ENCODE measurements at places on chromosomes 2 and 18. TPM values are rescaled to one million over a fixed set of nuclear protein-coding genes. Genes with fewer than 3 reads are reported as not detected.

The TMX3 gene
- total RNA-seq: 111 TPM

The BCS1L gene
- 30.9 TPM for total RNA-seq

The BOLL gene
- not detected for total RNA-seq

The TET3 gene
- total RNA-seq: 2.9 TPM

The BABAM2 gene
- 35.2 TPM for total RNA-seq

The CTLA4 gene
- total RNA-seq: not detected

The ASPRV1 gene
- under 0.01 TPM for total RNA-seq

The ABCG8 gene
- total RNA-seq: not detected

The ADGRF3 gene
- total RNA-seq: under 0.01 TPM

The SCYGR4 gene
- not detected for total RNA-seq

The EFR3B gene
- 0.76 TPM for total RNA-seq

The NT5C1B gene
- not detected for total RNA-seq

The ZNF516 gene
- total RNA-seq: 29.4 TPM

The MOGAT1 gene
- not detected for total RNA-seq

The CIB4 gene
- not detected for total RNA-seq

The GPR155 gene
- total RNA-seq: 3.4 TPM

The SIX2 gene
- total RNA-seq: not detected

The OSR1 gene
- 9.1 TPM for total RNA-seq

The SLC9A4 gene
- not detected for total RNA-seq

The MATN3 gene
- 0.25 TPM for total RNA-seq

The HOXD1 gene
- 0.13 TPM for total RNA-seq

The TMEM182 gene
- total RNA-seq: 1.0 TPM

The CHRND gene
- not detected for total RNA-seq

The ALMS1 gene
- 15.9 TPM for total RNA-seq

The PLGLB2 gene
- total RNA-seq: 1.5 TPM

The ATL2 gene
- 29.3 TPM for total RNA-seq

The CXCR1 gene
- not detected for total RNA-seq

The FAHD2A gene
- 23.8 TPM for total RNA-seq

The IL18RAP gene
- not detected for total RNA-seq

The HOXD3 gene
- total RNA-seq: 5.2 TPM

The HADHA gene
- 121 TPM for total RNA-seq

The DNAJC5G gene
- total RNA-seq: not detected

The DLX1 gene
- total RNA-seq: 3.8 TPM

The RAB17 gene
- total RNA-seq: 1.7 TPM

The DNAH7 gene
- total RNA-seq: 0.89 TPM

Measured in GM23248 (cell line).